NCI-H187 treated with DMSO at 0.1 percent for 48 hours (cell line): ENCODE measurements at places on chromosomes 3 and 15.

DNA sequence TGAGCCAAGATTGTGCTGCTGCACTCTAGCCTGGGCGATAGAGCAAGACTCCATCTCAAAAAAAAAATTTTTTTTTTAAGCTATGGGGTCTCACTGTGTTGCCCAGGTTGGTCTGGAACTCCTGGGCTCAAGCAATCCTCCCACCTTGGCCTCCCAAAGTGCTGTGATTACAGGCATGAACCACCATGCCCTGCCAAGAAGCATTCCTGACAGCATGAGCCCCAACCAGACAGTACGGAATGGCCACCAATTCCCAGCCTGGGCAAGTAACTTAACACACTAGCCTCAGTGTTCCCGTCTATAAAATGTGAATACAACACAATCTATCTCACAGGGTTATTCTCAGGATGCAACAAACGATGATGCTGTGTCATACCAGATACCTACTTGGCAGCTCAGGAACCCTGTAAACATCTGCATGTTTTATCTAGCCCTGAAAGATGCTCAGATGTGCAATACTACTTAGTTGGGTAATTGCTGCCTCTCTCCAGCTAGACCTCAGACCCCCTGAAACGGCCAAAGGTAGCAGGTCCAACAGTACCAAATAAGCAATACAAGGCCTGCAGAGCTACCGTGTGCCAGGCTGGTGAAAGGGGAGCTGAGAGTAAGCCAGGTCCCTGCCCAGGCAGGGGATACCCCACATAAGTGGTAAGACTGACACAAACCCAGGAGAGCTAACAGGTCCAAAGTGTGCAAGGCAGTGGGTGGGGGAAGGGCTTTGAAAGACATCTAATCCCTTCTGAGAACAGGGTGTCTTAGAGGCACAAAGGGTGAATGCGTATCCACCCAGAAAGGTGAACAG is 1.9 kb downstream of the TKT start:
- DNase-seq = no peak

DNA sequence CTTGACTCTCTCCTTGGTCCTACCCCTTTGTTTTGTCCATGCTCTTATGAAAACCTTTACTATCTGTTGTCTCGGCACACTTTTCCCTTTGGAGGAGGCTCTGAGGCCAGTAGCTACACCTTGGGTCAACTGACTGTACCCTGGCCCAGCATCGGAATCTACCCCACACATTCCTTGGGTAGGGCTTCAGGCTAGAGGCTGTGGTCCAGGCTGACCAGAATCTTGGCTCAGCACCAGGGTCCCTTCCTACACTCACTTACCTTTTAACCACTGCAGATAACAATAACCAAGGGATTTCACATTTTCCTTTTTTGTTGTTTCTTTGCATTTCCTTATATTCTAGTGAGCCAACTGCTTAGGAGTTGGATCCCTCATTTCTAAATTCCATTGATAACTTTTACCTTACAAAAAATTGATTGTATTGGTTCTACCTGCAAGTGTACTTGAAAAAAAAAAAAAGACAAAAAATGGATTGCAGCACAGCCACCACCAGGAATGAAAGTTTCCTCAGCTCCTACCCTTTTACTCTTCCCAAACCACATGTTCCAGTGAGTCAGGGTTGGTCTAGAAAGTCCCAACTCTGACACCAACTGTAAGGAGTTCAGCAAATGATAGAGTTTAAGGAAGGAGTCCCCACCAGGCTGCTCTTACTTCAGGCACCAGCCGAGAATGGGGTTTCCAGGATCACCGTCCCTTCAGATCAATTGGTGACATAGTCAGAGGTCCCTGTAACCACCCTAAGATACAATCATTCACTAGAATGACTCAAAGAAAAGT is 95.6 kb downstream of the FBLN2 start:
- no peak for DNase-seq

DNA sequence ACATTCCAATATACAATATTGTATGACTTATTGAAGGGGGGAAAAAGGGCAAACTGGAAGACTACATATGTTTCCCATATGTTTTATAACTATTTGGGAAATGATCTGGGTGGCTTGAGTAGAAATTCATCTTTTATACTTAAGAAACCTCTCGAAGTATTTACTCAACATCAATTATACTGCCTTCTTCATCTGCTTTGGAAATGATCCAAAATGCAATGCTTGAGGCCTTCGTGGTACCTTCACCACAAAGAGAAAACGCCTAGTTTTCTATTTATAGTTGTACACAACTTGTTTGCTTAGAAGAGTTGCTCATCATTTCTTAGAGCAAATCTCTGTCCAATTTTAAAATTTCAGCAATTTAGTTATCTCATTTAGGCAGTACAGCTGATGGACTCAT is 18.8 kb downstream of the ACKR4 start:
- DNase-seq = no peak

DNA sequence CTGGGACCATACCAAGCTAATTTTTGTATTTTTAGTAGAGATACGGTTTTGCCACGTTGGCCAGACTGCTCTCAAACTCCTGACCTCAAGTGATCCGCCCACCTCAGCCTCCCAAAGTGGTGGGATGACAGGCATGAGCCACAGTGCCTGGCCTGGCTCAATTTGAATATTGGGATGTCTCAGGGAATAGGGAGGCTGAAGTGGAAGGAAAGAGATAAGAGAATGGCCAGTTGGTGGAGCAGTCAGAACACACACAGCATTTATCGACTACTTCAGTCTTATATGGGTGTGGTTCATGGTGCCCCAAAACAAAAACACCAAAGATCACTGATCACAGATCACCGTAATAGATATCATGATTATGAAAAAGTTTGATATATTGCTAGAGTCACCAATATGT is 144.4 kb downstream of the GMNC start:
- DNase-seq = no peak

- DNase-seq = no peak
Measured at GRCh38 chr3:27160146-27160545, 209.0 kb downstream of the NEK10 start.

DNA sequence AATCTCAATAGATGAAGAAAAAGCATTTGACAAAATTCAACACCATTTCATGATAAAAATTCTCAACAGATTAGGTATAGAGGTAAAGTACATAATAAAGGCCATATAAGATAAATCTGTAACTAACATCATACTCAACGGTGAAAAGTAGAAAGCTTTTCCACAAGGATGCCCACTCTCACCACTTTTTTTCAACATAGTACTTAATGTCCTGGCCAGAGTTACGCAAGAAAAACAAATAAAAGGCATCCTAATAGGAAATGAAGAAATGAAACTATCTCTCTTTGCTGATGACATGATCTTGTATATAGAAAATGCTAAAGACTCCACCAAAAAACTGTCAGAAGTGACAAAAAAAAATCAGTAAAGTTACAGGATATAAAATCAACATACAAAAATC is 33.0 kb downstream of the THBS1 start:
- DNase-seq = no peak

- DNase-seq = peak; percentile 30
Measured at GRCh38 chr3:182713743-182714517, 79.4 kb upstream of the ATP11B start.

GRCh38 chr3:126125341-126125740 is 41.4 kb upstream of the SLC41A3 start:
- no peak for DNase-seq

DNA sequence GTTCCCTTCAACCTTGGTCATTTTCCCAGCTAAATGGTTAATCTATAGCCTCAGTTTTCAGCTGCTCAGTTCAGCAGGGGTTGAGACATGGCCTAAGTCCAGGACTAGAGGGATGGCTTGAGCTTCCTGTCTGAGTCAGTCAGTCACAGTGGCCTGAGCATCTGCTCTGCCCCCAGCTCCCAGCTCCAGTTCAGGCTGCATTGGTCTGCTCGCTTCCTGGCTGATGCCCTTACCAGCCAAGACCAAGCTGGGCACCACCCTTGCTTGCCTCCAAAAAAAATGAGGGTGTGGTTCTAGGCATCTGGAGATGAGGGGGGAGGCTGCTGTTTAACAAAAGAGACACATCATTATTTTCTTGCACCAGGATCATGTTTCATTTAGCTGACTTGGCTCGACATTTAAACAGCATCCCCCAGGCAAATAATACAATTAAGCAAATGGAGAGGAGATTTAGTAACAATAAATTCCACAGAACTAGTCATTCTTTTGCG is 70.7 kb downstream of the WNT5A start:
- no peak for DNase-seq

DNA sequence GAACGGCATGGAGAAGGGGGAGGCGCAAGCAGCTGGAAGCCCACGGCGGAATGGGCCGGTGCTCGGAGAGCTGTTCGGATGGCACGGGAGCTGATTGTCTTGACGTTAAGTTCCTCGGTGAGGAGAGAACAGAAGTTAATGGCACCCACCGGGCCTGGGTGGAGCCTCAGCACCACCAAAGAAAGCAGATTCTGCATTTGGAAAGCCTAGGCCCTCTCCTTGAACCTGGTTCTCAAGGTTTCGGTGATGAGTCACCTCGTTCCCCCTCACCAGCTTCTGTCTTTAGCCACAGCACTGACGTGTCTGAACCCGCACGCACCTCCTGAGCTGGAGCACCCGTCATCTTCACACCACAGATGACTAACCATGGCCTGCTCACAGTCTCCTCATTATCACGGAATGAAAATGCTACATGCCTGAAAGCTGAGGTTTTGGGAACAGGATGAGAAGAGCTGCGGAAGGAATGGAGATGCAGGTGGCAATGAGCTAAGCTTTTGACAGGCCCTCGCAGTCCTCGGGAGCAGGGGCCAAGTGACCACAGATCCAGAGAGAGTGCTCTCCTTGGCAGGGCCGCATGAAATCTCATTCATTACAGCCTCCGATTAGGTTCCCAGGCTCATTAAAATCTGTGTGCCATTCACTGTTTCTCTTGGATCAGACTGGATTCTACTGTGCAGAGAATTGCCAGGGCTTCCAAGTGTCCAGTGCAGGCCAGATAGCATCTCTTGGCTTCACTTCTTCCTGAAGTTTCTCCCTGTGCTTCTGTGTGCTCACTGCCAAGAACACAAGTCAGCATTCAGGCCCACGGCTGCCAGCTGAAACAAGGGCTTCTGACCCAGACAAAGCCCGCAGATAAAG is 96.3 kb upstream of the DLG1 start:
- no peak for DNase-seq

DNA sequence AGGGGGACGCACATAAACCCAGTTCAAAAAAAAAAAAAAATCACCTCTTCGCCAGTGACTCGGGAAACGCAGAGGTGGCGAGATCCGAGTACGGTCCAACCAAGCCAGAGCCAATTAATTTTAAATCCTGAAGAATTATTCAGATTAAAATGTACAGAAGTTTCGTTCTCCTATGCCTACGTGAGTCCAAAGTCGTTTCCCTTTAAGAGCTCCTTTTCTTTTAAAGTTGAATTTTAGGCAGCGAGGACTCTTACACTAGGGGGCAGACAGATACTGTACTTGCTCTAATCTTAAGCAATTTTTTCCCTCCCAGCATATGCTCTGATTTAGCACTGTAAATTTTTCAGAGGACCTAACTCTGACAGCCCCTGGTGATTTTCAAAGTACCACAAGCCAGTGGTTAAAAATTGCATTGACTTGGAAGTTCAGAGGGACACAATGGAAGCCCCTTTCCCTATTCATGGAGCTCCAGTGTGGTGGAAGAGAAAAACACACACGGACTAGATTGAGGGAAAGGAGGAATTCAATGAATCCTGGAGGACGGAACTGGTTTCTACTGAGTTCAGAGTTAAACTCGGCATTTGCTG is 3.3 kb upstream of the NR2F2 start:
- peak; percentile 79 for DNase-seq

GRCh38 chr3:49606427-49606826 is 52.1 kb downstream of the BSN start:
- DNase-seq = no peak

- no peak for DNase-seq
Measured at GRCh38 chr15:60993008-60993407, 236.1 kb downstream of the RORA start.

DNA sequence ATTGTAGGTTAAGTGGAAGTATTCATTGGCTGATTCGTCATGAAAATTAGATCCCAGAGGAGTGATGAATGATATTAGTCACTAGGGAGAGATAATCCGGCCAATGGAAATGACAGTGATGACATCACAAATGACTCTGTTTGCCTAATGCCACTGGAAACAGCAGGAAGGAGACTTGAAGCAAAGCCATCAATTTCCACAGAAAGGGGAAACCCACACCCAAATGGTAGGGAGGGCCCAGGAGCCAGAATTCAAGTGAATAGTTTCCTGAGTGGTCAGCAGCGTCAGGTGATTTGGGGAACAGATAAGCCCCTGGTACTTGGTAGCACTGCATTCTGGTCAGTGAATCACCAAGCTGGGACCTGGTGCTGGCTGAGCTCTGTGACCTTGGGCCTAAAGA is 3.3 kb upstream of the ADAMTS9 start:
- DNase-seq = no peak

DNA sequence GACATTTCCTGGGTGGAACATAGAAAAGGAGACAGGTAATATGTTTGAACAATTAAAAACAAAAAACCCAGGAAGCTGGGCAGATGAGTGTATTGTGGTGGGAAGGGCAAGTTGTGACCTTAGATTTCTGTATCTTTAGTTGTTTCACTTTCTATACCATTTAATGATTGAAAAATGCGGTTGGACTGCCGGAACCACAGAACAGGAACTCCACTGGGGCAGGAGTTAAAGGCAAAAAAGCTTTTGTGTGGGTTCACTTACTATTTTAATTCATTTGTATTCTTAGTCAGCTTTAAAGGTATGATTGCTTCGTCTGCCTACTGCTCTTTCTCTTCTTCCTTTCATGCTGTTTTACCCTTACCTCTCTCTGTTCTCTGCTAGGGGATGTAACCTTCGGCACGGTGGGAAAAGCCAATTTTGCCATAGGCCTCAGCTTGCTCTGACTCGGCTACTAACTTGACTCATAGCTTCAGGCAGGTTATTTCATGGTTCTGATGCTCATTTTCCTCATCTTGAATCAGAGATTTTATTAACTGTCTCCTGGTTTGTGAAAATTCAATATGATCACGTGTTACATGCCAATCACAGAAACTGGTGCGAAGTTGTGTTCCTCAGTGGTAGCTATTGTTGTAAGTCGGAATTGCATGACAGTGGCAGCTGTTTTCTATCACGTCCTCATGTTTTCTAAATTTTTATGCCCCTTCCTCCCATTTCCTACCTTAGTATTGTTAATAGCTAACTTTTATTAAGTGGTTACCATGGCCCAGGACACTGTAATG is 1.6 kb upstream of the MCTP2 start:
- DNase-seq = no peak

DNA sequence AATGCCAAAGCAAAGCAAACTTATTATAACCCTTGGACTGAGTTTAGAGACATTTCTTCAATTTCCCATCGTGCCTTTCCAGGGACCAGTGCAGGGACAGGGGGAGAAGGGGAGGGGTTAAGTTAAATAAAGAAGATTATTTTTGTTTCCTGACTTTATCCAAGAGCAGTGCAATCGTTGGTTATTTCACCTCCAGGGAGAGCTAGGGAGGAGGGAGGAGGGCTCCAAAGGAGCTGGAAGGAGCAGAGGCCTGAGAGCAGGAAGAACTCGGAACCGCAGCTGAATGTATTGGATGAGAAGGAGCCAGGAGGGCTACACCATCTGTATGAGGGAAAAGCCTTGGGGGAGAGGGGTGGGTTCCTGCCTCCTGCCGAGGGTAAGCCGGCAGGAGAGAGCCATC is 20.7 kb downstream of the HAPLN3 start:
- no peak for DNase-seq
